NCI-H2081 treated with DMSO at 0.1 percent for 48 hours (cell line): ENCODE measurements at places on chromosomes 3 and 15.

DNA sequence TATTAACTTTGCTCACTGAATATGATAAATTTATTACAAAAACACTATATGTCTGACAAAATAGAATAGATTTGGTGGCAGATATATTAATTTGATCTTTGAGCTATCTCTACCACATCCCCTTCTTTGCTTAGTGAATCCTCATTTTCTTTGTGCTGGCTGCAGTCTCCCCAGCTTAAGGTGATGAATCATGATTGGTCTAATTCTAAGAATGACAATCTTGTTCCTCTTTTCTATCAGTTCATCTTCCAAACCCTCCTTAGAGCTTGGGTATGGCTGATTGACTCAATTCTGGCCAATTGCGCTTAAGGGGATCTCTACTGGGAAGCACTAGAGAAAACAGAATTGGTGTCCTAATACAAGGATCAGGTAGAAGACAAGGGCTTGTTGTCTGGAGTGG, 309.6 kb upstream of the GOLIM4 start:
- DNase-seq: no peak

GRCh38 chr15:24269166-24269571, 406.4 kb upstream of the NPAP1 start:
- no peak for DNase-seq

DNA sequence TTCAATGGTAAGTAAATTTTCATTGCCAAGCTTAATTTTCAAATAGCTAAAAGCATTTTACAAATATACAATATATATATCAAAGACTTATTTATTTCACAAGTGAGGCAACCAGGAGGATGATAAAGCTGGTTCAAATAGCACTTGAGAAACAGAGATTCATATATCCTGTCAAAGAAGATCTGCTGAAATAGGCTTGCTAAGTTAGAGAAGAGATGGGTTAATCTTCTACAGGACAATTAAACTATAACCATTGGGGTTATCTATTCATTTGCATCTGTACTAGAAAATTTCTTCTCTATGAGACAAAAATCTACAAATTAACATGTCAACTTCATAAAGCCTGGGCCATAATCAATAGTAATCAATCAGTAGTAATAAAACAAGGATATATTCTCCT, 637.7 kb upstream of the UBE2E2 start:
- DNase-seq: no peak

- no peak for DNase-seq
These were observed 46.1 kb downstream of the USP50 start for GRCh38 chr15:50500352-50500751.

GRCh38 chr15:63374686-63375520, 6.7 kb downstream of the CA12 start:
- no peak for DNase-seq

- no peak for DNase-seq
These were observed 100.8 kb upstream of the MEX3B start for GRCh38 chr15:82146576-82146975.

- DNase-seq: no peak
These were observed 1.8 kb downstream of the NUSAP1 start for GRCh38 chr15:41334293-41335120.

GRCh38 chr3:30297112-30297511, 309.3 kb upstream of the TGFBR2 start:
- no peak for DNase-seq

GRCh38 chr3:117400303-117400702, 690.7 kb downstream of the TUSC7 start:
- no peak for DNase-seq

DNA sequence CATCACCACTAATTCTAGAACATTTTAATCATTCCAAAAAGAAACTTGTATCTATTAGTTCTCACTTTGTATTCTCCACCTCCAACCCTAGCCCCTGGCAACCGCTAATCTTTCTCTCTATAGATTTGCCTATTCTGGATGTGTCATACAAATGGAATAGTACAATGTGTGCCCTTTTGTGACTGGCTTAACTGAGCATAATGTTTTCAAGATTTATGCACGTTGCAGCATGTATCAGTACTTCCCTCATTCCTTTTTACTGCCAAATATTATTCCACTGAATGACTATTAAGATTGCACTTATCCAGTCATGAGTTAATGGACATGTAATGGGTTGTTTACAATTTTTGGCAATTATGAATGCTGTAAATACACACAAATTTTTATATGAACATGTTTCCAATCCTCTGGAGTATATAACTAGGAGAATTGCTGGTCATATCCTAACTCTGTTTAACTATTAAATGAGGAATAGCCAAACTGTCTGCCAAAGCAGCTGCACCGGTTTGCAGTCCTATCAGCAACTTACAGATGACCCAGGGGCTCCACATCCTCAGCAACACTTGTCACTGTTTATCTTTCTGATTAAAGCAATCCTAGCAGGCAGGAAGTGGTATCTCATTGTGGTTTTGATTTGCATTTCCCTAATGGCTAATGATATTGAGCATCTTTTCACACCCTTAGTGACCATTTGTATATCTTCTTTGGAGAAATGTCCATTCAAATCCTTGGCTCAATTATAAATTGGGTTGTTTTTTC, 42.9 kb downstream of the DCUN1D1 start:
- DNase-seq: no peak

- no peak for DNase-seq
These were observed 24.2 kb upstream of the TM4SF4 start for GRCh38 chr3:149450281-149450680.

DNA sequence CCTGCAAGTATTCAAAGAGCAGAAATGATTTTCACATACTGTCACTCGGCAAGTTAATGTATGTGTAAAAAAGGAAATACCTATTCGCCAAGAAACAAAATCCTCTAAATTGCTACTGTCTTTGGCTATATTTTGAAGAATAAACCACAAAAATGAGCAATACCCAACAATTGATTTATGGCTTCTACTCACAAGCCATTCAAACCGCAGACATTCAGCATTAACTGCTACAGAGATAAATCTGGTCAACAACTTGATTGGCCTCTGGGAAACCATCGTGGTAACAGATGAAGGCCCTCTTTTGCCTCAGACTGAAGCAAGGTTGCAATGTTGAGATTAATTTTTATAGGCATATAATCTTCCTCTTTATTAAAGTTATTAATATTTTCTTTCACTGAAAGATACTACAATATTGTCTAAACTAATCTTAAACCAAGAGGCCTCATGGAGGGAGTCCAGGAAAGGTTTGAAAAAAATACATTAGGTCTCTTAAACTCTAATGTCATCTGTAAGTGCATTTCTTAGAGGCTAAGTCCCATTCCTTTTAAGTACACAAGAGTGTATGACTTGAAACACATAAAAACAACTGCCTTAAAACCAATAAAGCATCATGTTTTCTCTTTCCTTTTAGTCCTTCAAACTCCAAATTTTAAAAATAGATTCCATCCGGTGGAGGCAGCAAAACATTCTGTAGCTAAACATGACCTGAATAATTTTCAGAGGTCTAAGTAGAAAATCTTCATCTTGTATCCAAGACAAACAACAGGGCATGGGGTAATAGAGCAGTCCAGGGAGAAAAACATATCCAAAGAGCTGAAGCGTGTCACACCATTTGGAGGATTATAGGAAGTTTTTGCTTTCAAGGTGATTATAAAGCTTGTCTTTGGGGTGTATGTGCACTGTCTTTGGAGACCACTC, 162.4 kb upstream of the TGFBR2 start:
- DNase-seq: no peak

GRCh38 chr3:146468671-146469149, 651 bp downstream of the PLSCR2 start:
- no peak for DNase-seq

DNA sequence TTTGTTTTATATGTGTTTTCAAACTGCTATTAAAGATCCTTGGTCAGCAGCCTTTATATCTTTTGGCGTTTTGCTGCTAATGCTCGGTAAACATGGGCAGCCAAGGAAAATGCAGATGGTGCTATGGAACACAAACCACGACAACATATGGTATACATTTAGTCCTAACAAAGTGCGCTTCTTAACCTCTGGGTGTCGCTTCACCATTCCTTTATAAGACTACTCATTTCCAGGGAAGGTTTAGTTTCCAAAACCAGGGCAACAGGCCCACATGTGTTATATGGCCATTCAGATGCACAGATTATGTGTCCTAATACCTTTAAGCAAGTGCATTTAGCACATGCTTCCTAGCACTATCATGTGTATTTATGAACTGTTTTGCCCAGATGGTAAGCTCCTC, 14.7 kb downstream of the SHOX2 start:
- no peak for DNase-seq

- DNase-seq: no peak
These were observed 234.9 kb upstream of the LMCD1 start for GRCh38 chr3:8266730-8267131.

DNA sequence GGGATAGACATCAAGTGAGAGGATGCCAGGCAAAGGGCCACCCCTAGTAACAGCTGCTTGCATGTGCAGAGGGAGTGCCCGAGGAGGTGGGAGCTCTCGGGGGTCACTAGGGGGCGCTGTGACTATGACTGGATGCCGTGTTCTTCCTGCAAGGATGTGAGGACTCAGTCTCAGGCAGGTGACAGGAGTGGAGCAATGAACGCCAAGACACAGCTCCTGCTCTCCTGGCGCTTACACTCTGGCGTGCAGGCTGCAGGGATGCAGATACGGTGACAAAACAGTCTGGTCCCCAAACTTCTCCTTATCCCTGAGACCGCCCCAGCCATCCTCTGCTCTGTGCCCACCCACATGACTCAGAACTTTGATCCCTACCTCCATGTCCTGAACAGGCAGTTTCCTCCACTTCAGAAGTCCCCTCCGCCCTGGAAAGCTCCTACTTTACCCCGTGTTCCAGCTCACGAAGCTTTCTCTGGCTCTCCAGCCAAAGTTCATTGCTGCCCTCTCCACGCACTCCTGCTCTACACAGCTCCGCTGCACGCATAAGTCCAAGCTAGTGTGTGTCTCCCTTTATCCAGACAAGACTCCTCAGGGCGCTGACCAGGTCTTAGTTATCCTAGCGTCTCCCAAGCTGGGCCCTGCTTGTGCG, 14.7 kb downstream of the RHOV start:
- DNase-seq: peak; percentile 36

DNA sequence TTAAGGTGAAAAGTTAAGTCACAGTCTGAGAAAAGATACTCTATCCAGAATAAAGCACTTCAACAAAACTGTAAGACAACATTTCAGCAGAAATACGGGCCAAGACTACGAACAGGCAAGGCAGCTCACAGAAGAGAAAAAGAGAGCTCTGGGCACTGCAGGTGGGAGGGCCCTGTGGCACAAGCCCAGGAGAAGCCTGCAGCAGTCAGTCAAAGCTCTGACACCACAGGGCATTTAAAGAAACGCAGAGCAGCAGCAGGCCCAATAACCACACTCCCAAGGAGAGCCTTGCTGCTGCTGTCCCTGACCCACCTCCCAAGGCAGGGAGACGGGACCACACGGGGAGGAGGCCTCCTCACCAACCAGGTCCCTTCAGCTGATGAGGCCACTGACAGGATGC, 19.2 kb downstream of the CHSY1 start:
- no peak for DNase-seq

DNA sequence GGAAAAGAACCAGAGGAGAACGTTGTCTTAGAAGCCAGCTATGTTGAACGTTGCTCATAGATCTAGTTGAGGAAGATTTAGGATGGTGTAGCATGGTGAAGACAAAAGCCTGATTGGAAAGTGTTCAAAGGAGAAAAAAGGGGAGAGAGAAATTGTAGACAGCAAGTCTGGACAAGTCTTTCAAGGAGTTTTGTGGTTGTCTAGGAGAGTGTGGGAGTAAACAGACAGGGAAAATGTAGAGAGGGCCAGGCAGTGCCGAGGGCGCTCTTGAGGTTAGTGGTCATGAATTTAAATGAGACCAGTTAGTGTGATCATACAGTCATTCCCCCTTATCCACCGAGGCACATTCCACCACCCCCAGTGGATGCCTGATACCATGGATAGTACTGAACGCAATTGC, 167.5 kb upstream of the IL12A start:
- no peak for DNase-seq

GRCh38 chr15:29424118-29424517, 154.5 kb upstream of the NSMCE3 start:
- DNase-seq: no peak

- DNase-seq: no peak
These were observed 244.2 kb upstream of the SLITRK3 start for GRCh38 chr3:165440380-165440779.

DNA sequence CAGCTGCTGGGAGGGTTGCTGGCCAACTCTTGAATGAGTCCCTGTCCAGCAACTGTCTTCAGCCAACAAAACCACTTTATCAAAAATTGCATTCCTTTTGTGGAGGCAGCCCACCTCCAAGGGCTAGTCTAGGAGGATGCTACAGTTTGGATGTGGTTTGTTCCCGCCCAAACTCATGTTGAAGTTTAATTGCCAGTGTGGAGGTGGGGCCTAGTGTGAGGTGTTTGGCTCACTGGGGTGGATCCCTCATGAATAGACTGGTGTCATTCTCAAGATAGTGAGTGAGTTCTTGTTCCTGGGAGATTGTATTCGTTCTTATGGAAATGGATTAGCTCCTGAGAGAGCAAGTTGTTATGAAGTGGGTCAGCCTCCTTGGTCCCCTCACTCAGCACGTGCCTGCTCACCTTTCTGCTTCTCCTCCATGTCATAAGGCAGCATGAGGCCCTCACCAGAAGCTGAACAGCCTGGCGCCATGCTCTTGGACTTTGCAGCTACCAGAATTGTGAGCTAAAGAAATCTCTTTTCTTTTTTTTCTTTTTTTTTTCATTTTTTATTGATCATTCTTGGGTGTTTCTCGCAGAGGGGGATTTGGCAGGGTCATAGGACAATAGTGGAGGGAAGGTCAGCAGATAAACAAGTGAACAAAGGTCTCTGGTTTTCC, 4.2 kb upstream of the RFC4 start:
- no peak for DNase-seq

DNA sequence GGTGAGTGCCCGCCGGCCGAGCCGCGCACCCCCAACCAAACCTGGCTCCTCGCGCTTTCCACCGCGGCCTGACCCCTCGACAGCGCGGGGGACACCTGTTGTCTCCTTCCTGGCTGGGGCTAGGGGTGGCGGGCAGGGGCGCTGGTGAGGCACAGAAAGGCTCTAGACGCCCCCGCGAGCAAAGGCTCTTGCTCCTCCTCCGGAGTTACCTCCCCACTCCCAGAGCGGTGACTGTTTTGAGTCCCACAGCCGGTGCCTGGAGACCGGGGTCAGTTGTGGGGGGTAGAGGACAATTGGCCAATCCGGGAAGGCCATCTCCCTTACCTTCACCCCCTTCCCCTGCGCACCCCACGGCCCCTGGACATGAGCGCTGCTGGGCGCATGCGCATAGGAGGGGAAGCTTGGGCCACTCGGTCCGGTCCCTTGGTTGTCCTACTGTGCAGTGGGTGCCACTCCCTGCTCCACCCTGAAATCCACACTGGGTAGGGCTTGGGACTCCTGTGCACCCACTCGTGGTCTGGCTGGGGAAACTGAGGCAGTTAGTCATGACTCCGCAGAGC, 554 bp downstream of the CHST13 start:
- no peak for DNase-seq

DNA sequence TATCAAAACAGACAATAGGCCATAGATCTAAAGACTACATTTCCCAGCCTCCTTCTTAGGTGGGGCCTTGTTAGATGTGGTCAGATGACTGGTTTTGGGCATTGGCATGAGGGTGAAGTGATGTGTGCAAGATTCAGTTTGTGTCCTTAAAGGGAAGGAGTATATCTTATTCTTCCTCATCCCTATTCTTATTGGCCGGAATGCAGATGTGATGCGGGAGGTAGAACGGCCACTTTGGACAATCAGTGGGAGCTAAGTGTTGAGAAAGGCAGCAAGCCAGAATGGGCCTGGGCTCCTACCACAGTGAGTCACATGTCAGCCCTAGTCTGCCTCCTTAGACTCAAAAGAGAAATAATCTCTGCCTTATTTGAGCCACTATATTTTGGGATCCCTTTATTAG, 89.8 kb upstream of the MEX3B start:
- DNase-seq: no peak
